Left cardiac atrium (tissue), 4 donors: ENCODE measurements at places on chromosomes 6 and 20. TPM values are rescaled to one million over a fixed set of nuclear protein-coding genes. Genes with fewer than 3 reads are reported as not detected.

DNA sequence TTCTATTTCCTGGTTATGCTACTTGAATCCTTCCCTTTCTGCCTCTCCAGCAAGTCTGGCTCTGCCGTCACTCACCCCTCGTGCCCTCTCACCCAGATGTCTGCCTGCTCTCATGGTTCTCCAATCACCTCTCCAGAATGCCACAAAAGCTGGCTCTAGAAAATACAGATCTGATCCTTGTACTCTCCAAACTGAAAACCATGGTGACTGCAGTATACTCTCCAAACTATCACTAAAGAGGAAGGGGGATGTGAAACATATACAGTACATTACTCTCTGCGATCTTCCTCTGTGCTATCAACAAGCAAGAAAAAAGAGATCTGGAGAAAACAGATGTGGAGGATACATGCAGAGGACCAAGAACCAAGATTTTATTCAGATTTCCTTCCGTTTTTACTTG lies 91.1 kb downstream of the ATXN1 start:
- peak; percentile 47 for DNase-seq

DNA sequence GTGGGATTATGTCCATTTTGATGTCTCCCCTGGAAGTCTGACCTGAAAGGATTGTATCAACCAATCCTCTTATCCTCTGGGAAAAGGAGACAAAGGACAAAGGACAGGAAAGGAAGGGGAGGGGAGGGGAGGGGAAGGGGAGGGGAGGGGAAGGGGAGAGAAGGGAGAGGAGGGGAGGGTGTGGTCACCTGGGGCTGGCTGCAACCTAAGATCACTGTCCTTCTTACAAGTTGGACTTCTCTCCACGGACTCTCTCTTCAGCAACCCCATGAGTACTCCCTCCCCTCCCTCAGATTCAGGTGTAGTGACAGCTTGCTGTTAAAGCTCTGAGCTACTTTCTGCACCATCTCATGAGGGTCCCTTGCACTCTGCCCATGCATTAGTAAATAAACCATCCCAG lies 58.9 kb upstream of the KLHL31 start:
- DNase-seq = no peak

DEFB116 gene
- total RNA-seq = not detected

DNA sequence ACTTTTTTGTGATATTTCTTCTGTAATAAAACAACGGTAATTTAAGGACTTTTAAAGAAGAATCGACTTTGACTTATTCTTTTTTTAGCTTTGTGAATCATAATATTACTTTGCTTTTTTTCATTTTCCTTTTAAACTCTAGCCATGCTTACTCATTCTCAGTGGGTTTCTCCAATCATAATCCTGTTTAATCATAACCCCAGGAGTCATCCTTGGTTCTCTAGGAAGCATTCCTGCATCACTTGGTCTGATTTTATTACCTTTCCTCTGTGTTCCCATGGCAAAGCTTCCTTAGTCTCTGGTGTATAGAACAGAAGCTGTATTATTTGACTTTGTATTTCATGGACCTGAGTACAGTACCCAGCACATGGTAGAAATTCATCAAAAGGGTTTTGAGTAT lies 223.5 kb downstream of the CDKAL1 start:
- no peak for DNase-seq

CDH4 gene
- total RNA-seq = 0.08 TPM

PSMB1 gene
- total RNA-seq = 125 TPM

LGSN gene
- not detected for total RNA-seq

GRCh38 chr6:54717849-54718455 lies 128.6 kb upstream of the FAM83B start:
- DNase-seq = peak; percentile 26

GRCh38 chr6:43831191-43831590 lies 61.2 kb downstream of the VEGFA start:
- no peak for DNase-seq

DNA sequence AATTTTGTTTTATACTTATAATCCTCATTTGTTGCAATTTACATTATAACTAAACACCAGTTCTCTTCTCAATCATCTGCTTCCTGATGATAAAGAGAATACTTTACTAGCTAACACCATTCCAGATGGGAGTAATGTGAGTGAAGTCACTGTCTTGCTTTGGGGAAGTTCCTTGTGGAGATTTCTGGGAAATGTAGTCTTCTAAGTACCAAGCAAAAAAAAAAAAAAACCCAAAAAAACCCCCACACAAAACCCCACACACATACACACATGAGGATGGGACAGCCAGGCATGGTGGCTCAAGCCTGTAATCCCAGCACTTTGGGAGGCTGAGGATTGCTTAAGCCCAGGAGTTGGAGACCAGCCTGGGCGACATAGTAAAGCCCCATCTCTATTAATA lies 2.2 kb upstream of the SNPH start:
- DNase-seq = no peak

GRCh38 chr20:44056010-44056698 lies 130.8 kb downstream of the JPH2 start:
- no peak for DNase-seq

ZKSCAN8 gene
- total RNA-seq = 15.8 TPM

DNA sequence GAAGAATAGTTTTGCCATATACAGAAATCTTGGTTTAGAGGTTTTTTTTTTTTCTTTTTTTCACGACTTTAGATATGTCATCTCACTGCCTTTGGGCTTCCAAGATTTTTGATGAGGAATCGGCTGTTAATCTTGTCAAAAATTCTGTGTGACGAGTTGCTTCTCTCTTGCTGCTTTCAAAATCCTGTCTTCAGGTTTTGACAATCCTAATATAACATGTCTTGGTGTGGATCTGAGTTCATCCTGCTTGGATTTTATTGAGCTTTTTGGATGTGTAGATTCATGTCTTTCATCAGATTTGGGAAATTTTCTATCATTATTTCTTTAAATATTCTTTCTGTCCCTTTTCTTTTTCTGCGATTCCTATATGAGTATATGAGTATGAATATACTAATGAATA lies 61.1 kb downstream of the PLCG1 start:
- DNase-seq = no peak

SAPCD1 gene
- total RNA-seq = 0.71 TPM

DNA sequence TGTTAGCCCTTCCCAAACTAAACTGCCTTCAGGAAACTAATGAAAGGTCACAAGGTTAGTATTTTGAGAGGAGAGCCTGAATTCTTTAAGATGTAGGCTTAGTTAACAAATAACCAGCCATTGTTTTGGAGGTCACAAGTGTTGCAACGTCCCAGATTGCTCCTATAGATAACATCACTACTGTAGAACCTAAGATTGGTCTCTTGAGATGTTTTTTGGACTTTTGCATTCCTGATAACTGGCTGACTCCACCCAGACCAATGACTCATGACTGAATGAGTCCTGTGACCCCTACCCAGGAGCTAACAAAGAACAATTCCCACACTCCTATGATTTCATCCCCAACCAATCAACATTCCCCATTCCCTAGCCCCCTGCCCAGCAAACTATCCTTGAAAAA lies 178.8 kb downstream of the SCP2D1 start:
- no peak for DNase-seq

DNA sequence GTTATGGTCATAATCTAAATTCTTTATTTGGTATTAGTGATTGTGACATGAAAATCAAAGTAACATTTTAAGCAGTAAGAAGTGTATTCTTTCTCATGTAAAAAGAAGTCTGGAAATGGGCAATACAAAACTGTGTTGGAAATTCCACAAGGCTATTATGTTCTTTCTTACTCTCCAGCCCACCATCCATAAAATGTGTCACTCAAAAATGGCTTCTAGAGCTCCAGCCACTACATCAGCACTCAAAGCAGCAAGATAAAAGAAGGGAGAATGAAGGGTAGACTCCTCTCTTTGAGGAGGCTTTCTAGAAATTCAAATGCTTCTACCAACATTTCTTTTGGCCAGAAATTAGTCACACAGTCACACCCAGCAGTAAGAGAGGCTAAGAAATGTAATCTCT lies 18.4 kb downstream of the PDSS2 start:
- no peak for DNase-seq

FOXQ1 gene
- total RNA-seq = not detected
